ENCODE measurements at places on chromosomes 2 and 18. TPM values are rescaled to one million over a fixed set of nuclear protein-coding genes. Genes with fewer than 3 reads are reported as not detected.
A peak's percentile ranks its signal among the peaks of the same experiment; 100 is the strongest.

- no peak for DNase-seq
These were observed 75.6 kb downstream of the ICOS start for GRCh38 chr2:204012072-204012653.

NEU2 gene
- not detected for total RNA-seq

- no peak for DNase-seq
These were observed 99.3 kb downstream of the SPATS2L start for GRCh38 chr2:200405599-200406298.

DNA sequence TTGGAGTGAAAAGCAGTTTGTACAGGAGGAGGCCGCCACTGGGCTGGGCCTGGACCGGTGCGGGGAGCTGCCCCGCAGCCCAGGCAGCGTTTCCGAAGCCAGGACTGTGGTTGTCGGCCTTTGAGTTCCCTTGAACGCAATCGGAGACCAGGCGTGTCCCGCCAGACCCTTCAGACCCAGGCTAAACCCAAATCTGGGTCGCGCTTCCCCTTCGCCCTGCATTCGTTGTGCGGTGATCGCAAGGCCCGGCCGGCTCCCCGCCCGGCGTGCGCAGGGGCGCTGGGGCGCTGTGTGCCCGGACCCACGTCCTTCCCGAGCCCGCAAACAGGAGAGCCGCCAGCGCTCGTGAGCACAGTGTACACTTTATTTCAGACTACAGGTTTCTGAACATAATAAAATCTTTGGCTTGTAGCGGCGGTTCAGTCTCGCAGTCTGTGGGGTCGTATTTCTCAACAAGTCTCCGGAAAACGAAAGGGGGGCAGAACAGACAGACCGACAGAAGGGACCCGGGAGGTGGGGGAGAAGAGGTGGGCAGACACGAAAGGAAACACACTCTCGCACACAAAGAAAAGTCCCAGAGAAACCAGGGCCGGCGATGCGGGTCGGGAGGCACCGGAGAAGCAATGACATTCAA lies 5.5 kb downstream of the EN1 start:
- no peak for DNase-seq

DNA sequence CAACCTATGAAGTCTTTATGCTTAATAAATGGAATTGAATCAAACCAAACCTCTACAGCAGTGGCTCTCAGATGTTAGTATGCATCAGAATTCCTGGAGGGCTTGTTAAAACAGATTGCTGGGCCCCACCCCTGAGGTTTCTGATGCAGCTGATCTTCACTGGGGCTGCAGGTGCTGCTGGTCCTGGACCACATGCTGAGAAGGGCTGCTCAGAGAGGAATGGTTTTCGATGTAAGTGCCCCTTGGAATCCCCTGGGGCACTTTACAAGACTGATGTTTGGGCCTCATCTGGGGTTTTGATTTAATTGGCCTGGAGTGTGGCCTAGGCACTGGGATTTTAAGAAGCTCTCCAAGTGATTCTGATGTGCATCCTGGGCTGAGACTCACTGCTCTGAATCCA lies 403.8 kb upstream of the HS6ST1 start:
- DNase-seq: no peak

C18orf54 gene
- total RNA-seq: 8.5 TPM

BCL2 gene
- 66.0 TPM for total RNA-seq

ZNF521 gene
- not detected for total RNA-seq

SLC9A4 gene
- total RNA-seq: 0.11 TPM

TTN gene
- total RNA-seq: 1.6 TPM

CPLX4 gene
- not detected for total RNA-seq

DNA sequence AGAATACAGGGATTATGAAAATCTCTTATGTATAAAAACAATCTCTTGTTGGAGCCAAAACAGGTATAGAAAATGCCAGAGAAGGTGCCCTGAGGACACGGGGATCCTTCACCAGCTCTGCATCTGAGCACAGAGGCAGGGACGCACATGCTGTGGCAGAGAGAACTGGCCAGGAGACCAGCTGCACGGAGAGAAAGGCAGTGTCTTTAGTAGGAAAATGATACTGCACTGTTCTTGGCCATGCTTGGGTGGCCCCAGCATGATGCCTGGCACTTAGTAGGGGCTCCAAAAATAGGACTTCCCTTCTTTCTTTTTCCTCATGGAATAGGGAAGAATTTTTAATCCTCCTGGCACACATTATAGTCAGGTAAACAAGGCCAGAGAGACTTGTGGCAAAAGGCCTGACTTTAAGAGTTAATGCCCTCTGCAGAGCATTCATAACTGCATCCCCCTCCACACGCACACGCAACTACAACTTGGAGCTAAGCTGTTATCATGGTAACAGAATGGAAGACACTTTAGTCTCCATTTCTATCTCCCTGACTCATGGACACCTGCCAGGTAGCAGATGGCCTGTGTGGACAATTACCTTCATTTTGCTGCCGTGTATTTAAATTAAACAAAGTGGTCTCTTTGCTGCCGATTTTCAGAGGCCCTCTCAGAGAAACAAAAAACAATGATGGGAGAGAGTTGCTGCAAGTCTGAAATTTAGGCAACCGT lies 59.7 kb upstream of the DNMT3A start:
- DNase-seq: no peak

- DNase-seq: no peak
These were observed 44.8 kb upstream of the OTOF start for GRCh38 chr2:26522751-26523171.

GRCh38 chr2:237980751-237981150 lies 13.9 kb downstream of the UBE2F start:
- peak; percentile 71 for DNase-seq

DNA sequence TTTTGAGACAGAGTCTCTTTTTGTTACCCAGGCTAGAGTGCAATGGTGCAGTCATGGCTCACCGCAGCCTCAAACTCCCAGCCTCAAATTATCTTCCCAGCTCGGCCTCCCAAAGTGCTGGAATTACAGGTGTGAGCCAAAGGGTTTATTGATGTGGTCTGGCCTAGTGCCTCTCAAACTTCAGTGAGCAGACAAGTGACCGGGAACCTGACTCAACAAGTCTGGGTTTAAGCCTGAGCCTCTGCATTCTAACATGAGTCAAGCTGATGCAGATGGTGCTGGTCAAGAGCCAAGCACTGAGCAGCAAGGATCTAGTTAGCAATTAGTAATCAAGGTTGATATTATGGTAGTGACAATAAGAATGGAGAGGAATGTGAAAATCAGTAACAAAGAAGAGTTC lies 21.3 kb downstream of the CDK15 start:
- no peak for DNase-seq

DNA sequence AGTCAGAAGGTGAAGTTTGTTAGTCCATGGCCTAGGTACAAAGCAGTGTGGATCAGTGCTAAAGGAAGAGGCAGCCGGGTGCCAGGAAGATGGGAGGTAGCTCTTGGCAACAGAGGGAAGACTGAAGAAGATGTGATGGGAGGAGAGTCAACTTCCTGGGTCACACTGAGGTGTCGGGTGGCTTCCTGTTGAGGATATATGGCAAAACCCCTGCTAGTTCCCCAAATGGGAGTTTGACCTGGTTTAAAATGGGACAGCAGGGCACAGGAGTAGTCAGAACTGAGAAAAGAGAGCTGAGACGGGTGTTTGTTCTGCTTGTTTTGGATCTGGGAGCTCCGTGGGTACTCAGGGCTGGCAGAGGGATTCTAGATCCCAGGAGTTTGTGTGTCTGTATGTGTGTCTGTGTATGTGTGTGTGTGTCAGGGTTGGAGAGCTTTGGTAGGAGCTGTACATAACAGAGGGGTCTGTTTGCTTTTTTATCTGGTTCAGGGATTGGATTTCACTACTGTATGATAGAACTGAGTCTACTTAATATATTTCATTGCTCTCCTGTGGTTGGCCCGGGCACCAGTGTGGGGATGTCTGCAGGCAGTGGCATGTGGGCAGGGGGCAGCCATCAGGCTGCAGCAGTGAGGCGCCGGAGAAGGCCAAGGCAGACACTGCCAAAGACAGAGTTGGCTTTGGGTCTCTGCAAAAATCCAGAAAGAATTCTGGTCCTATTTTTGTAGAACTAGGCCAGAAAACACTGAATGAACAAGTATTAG lies 17.1 kb downstream of the MXD1 start:
- DNase-seq: no peak

DNA sequence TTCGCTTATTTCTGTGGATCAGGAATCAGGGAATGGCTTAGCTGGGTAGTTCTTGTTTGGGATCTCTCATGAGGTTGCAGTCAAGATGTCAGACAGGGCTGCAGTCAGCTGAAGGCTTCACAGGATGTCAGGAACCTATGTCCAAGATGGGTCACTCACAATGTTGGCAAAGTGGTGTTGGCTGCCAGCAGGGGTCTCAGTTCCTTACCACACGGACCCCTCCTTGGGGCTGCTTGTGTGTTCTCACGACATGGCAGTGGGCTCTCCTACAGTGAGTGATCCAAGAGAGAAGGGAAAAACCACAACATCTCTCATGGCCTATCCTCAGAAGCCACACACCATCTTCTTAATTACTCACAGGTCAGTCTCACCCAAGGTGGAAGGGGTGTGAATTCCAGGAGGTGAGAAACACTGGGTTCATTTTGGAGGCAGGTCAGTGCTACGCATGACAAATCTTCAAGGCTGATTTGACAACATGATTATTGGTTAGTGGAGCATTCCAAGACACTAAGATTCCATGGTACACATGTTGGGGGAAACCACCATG lies 1.3 kb upstream of the ANTXR1 start:
- DNase-seq: no peak

DNA sequence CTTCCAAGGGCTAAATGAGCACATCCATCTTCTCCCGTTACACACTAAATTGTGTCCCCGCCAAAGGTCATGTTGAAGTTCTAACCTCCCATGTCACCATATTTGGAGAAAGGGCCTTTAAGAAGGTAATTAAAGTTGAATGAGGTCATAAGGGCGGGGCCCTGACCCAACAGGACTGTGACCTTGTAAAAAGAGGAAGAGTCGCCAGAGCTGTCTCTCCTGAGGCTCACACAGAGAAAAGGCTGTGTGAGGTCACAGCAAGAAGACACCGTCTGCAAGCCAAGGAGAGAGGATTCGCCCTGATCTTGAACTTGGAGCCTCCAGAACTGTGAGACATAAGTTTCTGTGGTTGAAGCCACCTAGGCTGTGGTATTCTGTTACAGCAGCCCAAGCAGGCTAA lies 24.1 kb downstream of the TRABD2A start:
- DNase-seq: peak; percentile 69

GPR35 gene
- 4.1 TPM for total RNA-seq

- DNase-seq: no peak
These were observed 27.3 kb upstream of the NTSR2 start for GRCh38 chr2:11697103-11697871.

DNA sequence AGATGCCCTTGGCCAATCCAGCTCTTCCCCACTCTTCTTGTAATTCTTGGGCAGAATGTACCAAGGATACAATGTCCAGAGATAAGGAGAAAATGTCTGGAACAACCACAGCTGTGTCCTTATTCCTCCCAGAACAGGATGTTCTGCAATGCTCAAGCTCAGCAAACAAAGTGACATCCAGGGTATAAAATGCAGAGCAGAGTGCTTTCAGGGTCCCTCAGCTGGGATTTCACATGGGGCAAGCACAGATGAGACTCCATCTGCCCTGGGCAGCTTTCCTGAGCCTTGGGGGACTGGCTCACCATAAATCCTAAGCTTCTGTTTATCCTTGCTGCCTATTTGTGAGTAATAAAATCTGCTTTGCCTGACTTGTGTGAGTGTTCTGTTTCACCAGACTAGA lies 127.4 kb downstream of the VAPA start:
- DNase-seq: no peak

DNA sequence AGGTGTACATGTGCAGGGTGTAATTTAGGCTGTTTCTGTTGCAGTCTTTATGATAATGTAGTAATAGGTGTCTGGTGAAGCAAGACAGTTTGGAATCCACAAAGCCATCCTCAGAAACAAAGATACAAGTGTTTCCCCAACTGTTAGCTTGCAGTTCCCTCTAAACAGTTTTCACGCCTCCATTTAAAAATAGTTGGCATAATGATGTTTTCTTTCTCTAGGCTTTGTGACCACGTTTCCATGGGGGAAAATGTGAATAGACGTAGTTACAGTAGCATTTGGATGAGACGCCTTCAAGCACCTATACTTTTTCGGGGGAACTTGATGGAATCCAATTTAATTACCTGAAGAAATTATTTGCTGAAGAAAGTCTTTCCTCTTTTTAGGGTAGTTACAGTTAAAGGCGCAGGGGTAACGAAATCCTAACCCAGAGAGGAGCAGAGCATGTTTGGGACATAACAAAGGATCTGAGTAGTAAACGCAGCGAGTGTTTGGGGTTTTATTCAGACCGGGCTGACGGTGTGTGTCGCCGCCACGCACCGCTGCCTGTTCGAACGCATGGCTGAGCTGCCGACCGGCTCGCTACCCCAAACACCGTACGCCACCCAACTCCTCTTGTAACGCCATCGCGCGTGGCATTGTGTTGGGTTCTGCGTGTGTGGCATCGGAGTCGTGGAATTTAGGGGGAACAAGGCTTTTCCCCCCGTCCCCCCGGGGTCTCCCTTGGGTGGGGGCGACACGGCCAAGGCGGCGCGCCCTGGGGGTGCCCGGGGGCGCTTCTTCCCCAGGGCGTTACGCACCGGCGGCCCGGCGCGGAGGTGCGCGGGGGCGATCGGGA lies 681 bp upstream of the NRP2 start:
- DNase-seq: peak; percentile 43

VIL1 gene
- total RNA-seq: not detected

EN1 gene
- total RNA-seq: not detected

DNA sequence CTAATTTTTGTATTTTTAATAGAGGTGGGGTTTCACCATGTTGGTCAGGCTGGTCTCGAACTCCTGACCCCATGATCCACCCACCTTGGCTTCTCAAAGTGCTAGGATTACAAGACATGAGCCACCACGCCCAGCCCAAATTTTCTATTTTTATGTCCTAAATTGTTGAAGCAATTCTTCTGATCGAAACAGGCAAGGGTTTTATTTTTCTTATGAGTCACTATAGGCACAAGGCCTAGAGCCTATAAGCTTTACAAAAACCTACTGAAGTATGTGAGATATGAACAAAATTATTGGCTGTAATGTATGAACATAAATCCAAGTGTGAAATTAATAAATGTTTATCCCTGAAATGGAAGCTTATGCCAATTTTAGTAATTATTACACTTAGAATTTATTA lies 464.2 kb upstream of the NRP2 start:
- DNase-seq: no peak

DNA sequence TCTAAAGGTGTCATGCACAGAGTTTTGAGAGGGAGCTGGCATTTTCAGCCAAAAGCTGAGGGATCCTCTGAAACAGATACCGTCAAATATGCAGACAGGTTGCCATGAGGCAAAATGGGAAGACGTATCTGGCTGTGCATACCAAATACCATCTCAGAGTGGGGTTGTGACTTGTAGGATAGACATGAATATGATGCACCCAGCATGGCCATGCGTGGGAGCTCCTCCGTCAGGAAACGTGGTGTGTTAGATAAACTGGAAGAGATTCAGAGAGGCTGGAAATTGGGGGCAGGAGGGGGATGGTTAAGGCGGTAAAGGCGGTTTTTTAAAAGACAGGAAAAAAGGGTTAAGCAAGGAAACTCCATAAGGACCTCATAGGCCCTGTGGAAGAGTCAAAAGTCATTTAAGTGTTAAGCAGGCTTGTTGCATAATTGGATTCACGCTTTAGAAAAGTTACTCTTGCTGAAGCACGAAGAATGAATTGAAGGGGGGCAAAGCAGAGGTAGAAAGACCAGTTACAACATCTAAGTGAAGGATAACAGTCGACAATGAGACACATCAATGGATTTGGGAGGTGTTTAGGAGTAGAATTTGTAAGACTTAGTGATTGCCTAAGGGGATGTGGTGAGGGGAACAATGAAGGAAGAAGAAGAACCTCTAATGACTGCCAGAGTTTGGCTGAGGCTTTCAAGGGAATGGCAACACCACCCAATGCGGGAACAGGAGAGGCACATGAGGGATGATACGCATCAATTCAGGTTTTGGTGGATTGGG lies 139.6 kb upstream of the CTAGE1 start:
- no peak for DNase-seq

All from activated CD4-positive, alpha-beta T cell treated with anti-CD3 and anti-CD28 coated beads for 36 hours (primary cell).